ENCODE measurements at places on chromosomes 4 and X. TPM values are rescaled to one million over a fixed set of nuclear protein-coding genes. Genes with fewer than 3 reads are reported as not detected.

ATP6AP1 gene
- 72.2 TPM for total RNA-seq

MTMR8 gene
- 1.2 TPM for total RNA-seq

MMRN1 gene
- 26.5 TPM for total RNA-seq

ODAPH gene
- total RNA-seq, result not detected

DNA sequence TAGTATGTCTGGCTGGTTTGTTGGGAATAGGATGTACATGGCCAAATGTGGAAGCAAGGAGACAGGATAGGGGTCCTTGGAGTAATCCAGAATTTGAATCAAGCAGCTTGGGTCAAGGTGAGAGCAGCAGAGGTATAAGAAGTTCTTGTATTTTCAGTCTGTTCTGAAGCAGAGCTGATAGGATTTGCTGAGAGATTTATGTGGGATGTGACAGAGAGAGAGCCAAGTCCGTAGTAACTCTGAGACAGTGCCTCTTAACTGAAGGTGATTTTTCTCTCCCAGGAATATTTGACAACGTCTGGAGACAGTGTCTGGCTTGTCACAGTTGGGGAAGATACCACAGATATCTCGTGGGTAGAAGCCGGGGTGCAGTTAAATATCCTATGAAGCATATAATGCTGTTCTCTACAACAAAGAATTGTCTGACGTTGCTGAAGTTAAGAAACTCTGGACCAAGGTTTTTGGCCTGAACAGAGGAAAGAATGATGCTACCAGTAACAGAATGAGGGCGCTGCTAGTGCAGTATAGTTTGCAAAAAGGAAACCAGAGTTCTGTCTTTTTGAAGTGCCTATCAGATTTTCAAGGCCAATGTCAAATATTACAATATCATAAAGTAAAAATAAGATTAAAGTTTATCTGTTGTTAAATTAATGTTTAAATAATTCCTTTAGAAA, 184.0 kb downstream of the ARHGAP24 start:
- DNase-seq, result no peak

DNA sequence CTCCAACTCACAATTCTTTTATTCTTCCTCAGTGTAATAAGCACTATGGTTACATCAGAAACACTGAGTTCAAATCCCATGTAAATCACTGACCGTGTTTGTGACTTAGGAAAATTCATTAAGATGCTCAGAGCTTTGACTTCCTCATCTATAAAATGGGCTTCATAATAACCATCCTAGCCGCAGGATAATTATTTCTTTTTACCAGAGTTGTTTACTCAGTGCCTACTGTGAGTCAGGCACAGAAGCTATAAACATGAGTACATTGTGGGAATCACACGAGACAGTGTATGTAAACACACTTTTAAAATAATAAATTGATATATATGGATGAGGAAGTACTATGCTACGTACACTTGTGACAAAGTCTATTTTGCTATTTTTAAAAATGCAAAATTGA, 296.3 kb upstream of the TENM3 start:
- no peak for DNase-seq

DNA sequence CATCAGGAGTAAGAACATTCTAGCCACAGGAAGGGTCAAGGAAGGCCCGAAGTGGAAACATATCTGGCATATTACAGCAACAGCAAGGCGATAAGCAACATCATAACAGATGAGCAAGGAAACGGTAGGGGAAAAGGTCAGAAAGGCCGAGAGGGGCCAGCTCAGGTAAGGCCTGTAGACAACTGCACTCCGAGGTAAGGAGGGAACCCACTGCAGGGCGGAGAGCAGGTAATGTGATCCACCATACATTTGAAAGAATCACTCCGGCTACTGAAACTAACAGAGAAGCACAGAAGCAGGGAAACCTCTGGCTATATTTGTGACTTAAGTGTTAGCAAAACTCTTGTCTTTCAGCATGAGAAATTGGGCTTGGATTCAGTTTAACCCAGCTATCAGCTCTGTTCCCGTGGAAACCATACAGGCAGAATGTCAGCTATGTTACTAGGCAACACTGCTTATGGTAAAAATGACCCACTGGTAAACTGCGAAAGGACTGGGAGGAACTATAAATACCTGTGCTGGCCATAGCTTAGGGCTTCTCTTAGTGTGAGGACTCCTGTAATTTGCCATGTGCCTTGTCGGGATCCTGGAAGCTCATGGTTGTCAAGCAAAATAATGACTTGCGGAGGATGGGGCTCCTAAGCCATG, 31.0 kb downstream of the FRYL start:
- no peak for DNase-seq

- DNase-seq, result no peak
Measured at GRCh38 chrX:10109695-10110094, 47.1 kb upstream of the CLCN4 start.

- DNase-seq, result no peak
Measured at GRCh38 chrX:48918301-48918642, 552 bp downstream of the PIM2 start.

GRCh38 chr4:139848028-139848427, 182.4 kb downstream of the MGST2 start:
- DNase-seq, result no peak

DNA sequence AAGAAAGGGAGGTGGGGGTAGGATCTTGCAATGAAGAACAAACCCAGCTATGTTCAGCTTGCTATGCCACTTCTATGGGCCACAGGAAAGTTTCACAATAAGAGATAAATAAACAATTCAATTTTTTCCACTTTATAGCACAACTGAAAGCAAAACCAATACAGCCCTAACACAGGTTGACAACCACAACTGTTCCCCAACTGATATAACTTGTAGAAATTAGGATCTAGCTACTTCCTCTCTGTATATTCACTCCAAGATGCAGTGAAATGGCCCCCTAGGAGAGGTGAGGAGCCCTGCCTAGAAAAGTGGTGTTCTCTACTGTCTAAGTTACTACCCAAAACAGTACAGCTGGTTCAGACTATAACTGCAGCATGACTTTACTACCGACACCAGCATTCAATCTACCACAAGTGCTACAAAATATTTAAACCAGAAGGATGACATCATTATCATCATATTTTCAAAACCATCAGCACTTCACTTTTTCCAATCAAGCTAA, 77.0 kb downstream of the FBXW7 start:
- no peak for DNase-seq

DNA sequence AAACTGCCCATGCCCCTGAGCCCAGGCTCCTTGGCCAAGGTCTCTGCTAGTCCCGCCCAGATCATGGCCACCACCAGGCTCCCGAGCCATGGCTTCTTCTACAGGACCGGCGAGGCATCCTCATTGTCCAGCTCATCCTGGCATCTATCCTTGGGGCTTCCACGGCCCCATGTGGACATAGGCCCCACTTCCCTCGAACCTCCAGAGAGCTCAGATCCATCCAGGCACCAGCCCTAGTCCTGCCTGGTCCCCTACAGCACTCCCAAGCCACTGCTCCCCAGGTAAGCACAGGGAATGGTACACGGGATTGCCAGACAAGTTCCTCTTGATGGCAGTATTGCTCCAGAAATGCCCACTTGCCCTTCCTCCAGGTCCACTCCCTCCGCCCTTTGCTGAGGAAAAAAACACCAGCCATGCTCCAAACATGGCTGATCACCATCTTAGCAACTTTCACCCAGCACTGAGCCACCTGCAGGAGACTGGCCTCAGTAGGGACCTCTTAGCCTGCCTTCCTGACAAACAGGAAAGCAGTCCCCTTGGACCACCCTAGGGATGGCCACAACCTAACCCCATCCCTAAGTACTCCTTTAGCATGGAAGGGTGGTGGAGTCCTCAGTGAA, 272.1 kb upstream of the AGTR2 start:
- no peak for DNase-seq

- no peak for DNase-seq
Measured at GRCh38 chr4:1137850-1138249, 24.5 kb upstream of the RNF212 start.

Data from lower leg skin (tissue), 4 donors.